LHCN-M2 (cell line): ENCODE measurements at places on chromosomes 6 and 20. TPM values are rescaled to one million over a fixed set of nuclear protein-coding genes. Genes with fewer than 3 reads are reported as not detected.
A peak's percentile ranks its signal among the peaks of the same experiment; 100 is the strongest.

DNA sequence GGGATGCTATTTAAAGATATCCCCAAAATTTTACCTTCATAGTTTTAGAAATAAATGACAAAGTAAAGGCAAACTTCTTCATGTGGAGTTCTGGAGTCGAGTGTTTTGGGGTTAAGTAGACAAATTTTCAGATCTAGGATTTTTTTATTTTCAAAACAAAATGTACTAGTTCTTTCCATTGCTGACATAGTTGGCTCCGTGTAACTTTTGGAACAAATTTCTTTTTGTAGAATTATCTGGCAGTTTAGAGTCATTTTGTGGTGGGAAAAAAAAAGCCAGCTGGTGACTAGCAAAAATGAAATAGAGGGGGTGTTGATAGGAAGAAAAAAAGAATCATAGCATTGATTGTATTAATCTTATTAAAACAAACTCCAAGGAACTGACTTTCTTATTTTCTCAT lies 131.6 kb upstream of the TCF21 start:
- DNase-seq, result peak; percentile 32

- DNase-seq, result no peak
Observed at GRCh38 chr20:38180781-38181180, 15.7 kb upstream of the TGM2 start.

DNA sequence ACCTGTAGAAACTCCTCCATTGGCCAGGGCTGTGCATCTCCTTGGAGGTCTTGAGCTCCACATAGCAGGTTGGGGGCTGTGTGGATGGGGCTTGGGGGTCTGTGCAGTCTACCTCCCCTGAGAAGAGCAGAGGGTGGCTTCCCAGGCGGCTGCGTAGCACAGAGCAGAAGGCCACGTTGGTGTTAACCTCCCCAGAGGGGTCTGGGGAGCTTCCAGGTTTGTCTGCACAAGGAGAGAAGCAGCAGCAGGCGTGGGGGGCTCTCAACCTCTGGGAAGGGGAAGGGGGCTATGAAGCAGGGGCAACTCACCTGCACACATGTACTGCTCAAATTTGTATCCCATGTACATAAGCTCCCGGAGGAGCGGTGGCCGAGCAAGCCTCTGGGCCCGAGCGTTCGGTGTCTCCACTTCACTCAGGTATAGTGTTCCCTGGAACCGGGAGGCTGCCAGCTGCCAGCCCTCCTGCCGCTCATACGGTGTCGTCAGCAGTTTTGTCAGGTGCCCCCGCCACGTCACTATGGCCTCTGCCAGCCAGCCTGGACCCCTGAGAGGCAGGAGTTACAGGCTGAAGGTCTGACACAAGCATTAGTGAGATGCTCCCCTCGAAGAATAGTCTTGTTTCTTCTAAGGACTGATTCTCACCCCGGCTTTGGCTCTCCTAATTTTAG lies 1.2 kb downstream of the DXO start:
- DNase-seq, result no peak

- DNase-seq, result no peak
Observed at GRCh38 chr6:108293527-108294296, 1.1 kb upstream of the AFG1L start.

- DNase-seq, result no peak
Observed at GRCh38 chr20:57167292-57167655, 99.2 kb downstream of the BMP7 start.

The TPD52L1 gene
- total RNA-seq, result 0.83 and 1.5 TPM in 2 replicates

The MLN gene
- not detected in 2 replicates for total RNA-seq

The HFE gene
- 11.5 and 12.5 TPM in 2 replicates for total RNA-seq
